ENCODE measurements at places on chromosomes 5 and 9.

- no peak for DNase-seq
Measured at GRCh38 chr5:142636698-142637324, 49.1 kb downstream of the FGF1 start.

DNA sequence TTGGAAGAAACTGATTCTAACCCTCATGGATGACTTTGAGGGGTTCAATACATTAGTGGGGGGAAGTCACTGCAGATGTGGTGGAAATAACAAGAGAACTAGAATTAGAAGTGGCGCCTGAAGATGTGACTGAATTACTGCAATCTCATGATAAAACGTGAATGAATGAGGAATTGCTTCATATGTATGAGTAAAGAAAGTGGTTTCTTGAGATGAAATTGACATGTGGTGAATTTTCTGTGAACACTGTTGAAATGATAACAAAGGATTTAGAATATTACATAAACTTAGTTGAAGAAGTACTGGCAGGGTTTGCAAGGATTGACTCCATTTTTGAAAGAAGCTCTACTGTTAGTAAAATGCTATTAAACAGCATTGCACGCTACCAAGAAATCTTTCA lies 113.0 kb downstream of the UGCG start:
- DNase-seq: no peak

- no peak for DNase-seq
Measured at GRCh38 chr5:34869256-34869655, 30.3 kb downstream of the TTC23L start.

GRCh38 chr5:1419476-1420210 lies 25.6 kb downstream of the SLC6A3 start:
- DNase-seq: no peak

- DNase-seq: no peak
Measured at GRCh38 chr5:91770400-91770799, 387.3 kb upstream of the ARRDC3 start.

DNA sequence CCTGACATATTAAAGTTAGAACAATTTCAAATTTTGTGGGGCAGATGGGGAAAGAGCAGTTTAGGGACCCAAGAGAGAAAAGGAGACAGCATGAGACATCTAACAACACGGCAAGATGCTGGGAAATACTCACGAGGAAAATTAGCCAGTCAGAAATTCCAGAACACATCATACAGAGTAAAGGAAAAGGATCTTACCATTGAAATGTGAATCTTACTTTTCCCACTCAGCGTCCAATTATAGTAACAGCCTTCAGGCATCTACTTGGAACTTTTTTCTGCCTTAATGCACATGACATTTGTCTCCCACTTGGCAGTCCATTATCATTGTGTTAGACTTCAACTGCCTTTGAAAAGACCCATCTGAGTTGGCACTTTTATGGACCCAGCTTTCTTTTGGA lies 189.7 kb upstream of the SLC27A6 start:
- DNase-seq: no peak

DNA sequence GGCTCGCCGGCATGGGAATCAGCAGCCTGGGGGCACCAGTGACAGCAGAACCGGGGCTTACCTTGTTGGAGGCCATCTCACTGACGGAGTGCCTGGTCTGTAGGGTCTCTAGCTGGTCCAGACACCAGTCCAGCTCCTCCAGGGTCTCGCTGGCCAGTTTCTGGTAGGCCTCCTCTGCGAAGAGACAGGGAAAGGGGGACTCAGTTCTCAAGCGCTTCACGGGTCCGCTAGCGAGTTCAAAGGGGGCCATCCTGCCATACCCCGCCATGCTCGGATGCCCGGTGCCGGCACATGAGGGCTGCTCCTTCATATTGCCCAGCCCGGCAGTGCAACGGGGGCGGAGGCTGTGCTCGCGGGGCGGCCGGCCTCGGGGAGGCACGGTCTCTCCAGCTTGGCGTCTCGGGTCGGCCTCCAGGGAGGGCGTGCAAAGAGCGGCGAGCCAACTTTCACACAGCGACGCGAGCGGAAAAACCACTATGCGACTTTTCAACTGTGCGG lies 456.0 kb downstream of the RAB3C start:
- DNase-seq: peak; percentile 71

DNA sequence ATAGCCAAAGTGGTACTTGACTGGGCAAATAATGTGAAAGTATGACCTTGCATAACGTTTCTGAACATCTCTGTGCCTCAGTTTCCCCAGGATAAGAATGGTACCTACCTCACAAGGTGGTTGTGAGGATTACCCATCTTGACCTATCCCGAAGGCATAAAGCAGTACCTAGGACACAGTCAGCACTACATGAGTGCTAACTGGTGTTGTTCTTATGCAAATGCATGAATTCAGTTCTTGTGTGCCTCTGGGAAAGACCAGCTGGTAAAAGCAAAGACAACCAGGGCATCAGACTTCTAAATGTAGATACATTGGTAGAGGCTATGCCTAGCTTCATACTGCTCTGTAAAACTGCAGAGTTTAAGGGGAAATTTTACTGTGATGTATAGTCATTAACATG lies 21.8 kb upstream of the TMEM252 start:
- no peak for DNase-seq

All from H1 (cell line).